ENCODE measurements at places on chromosomes 5 and 9. TPM values are rescaled to one million over a fixed set of nuclear protein-coding genes. Genes with fewer than 3 reads are reported as not detected.

The CARD19 gene
- 78.0 TPM for polyA plus RNA-seq

The GHR gene
- polyA plus RNA-seq: not detected

The PCDHB10 gene
- not detected for polyA plus RNA-seq

The CNTFR gene
- not detected for polyA plus RNA-seq

The SLCO4C1 gene
- polyA plus RNA-seq: not detected

The SAXO1 gene
- not detected for polyA plus RNA-seq
